ENCODE measurements at places on chromosomes 3 and 15.

- DNase-seq: no peak
These were observed 801.3 kb downstream of the EPHA3 start for GRCh38 chr3:89908711-89909213.

DNA sequence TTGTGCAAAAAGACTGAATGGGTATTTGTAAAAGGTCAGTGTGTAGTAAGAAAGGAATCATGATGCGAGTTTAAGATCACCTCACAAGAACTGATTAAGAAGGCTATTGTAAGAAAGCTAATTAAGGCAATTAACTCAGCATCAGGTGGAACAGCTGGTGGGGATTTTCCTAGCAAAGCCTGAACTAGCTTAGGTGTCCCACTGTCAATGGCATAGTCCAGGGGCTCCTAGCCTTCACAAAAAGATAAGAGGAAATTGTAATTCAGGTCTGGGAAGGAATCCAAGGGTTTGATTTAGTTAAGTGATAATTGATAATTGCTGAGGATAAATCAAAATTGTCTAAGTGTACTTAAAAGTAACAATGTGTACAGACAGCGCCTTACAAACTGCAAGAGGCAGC, 901.6 kb downstream of the TUSC7 start:
- DNase-seq: no peak

DNA sequence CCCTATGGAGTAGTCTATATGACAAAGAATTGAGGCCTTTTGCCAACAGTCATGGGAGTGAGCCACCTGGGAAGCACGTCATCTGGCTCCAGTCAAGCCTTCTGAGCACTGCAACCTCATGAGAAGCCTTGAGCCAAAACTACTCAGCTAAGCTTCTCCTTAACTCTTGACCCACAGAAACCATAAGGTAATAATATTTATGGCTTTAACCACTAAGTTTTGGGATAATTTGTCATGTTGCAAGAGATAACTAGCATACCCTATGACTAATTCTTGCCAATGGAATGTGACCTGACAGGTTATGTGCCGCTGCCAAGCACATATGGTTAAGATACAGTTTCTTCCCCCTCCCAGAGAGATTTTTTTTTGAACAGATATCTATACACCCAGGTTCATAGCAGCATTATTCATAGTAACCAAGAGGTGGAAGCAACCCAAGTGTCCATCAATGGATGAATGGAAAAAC, 11.8 kb upstream of the SLC6A11 start:
- DNase-seq: no peak

- DNase-seq: peak; percentile 25
These were observed 48.4 kb downstream of the TMEM266 start for GRCh38 chr15:76108021-76108723.

- no peak for DNase-seq
These were observed 6.6 kb upstream of the BCL2L10 start for GRCh38 chr15:52118969-52119749.

GRCh38 chr3:12394569-12395271, 89.6 kb upstream of the TSEN2 start:
- DNase-seq: no peak

DNA sequence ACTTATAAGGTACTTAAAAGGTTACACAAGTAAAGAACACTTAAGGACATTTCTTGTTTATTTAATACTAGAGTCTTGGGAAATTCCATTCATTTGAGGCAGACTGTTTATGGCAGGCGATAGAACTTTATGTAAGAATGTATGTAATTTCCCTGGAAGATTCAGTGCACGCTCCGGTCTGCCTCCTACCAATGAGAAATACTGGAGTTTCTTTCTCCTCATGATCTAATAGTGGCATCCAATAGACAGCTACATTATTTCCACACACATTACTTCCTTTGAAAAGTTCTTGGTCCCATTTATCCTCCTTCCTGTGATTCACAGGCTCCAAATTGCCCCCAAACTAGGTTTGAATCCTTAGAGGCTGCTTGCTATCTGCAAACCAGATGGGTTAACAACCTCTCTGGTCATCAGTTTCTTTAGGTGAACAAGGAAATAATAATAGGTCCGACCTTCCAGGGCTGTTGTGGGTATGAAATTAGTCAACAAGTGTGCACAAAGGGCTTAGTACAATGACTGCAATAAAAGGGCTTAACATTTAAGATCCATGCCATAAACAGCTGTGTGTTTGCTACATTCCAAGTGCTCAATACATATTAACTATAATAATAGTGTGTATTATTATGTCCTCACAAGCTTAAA, 30.7 kb downstream of the EIF4E3 start:
- DNase-seq: no peak

DNA sequence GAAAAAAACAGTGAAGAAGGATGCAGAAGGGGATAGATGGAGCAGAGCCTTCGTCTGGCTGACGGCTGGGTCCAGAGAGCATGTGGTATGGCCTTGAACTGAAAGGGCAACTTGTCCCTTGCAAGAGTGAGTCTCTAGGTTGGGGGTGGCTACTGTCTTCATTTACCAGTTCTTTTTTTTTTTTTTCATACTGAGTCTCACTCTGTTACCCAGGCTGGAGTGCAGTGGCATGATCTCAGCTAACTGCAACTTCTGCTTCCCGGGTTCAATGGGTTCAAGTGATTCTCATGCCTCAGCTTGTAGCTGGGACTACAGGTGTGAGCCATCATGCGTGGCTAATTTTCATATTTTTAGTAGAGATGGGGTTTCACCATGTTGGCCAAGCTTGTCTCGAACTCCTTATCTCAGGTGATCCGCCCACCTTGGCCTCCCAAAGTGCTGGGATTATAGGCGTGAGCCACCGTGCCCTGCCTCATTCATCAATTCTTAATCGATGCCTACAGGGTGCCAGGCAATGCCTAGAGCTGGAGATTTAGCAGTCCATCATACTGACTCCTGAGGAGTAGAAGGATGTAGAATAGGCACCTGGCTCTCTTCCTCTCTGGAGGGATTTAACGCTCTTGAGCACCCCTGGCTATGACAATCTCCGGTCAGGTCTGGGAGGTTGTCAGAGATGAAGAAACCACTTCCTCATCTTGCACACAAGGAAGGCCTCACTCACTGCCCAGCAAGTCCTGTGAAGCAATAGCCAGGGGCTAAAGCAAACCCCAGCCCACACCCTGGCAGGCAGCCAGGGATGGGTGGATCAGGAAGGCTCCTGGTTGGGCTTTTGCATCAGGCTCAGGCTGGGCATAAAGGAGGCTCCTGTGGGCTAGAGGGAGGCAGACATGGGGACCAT, at the start of gene CAMP:
Gene CAMP, plus strand, starts transcription at position 880 of the 898 bp plus-strand sequence. Its CDS starts 17 bp downstream, at position 897.
- DNase-seq: no peak

DNA sequence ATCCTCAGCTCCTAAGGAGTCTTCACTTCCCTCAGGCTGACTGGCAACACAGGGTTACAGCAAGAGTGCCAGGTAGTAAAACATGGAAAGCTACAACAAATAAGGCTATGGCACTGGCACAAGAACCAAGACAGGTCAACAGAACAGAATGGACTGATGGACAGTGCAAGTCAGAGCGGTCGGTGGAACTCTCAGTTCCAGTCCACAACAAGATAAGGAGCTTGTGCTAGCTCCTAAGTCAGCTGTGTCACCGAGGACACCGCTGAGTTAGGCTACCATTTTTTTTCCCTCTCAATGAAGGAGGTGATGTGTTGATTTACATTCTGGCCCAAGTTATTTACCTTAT, 55.9 kb upstream of the LIMD1 start:
- no peak for DNase-seq

All from iPS-NIHi11 (cell line).